ENCODE measurements at places on chromosomes 5 and 9. TPM values are rescaled to one million over a fixed set of nuclear protein-coding genes. Genes with fewer than 3 reads are reported as not detected.

Gene DOK3
- total RNA-seq, result 14.5 TPM

Gene RLN2
- total RNA-seq, result 2.4 TPM

Gene ZNG1C
- total RNA-seq, result 46.2 TPM

Gene LCNL1
- not detected for total RNA-seq

Gene IL7R
- total RNA-seq, result 0.19 TPM

Gene SOWAHA
- 0.88 TPM for total RNA-seq

Gene GNPDA1
- total RNA-seq, result 54.0 TPM

Gene MLANA
- not detected for total RNA-seq

Gene NR5A1
- not detected for total RNA-seq

Gene TIMD4
- total RNA-seq, result not detected

Gene SLC6A7
- not detected for total RNA-seq

Gene NPR3
- 0.19 TPM for total RNA-seq

Gene RFESD
- total RNA-seq, result 1.8 TPM

Gene PAPPA
- not detected for total RNA-seq

Gene RNF208
- 14.2 TPM for total RNA-seq

Gene ESM1
- not detected for total RNA-seq

Gene EGFL7
- total RNA-seq, result 1.3 TPM

Gene MYMK
- total RNA-seq, result not detected

Gene NAIP
- total RNA-seq, result 9.0 TPM

Gene C5orf58
- total RNA-seq, result not detected

Gene CD274
- 3.6 TPM for total RNA-seq

Gene THBS4
- total RNA-seq, result 1.3 TPM

Gene IL9
- total RNA-seq, result not detected

Gene UAP1L1
- 10.8 TPM for total RNA-seq

Gene LCN15
- total RNA-seq, result not detected

Gene CDH9
- total RNA-seq, result not detected

Gene NUP155
- total RNA-seq, result 47.2 TPM

Gene GABRB2
- not detected for total RNA-seq

Gene ADRB2
- 16.6 TPM for total RNA-seq

Gene ANXA2R
- 8.0 TPM for total RNA-seq

Gene IRX2
- not detected for total RNA-seq

Gene CLIC3
- 0.91 TPM for total RNA-seq

Gene LCN12
- 3.8 TPM for total RNA-seq

Gene SMIM33
- not detected for total RNA-seq

Gene ZNF608
- total RNA-seq, result 7.3 TPM

Gene ZNF354C
- total RNA-seq, result 2.4 TPM

Gene ADAMTS6
- 1.2 TPM for total RNA-seq
